ENCODE measurements at places on chromosomes 1 and 21.

GRCh38 chr1:2978691-2979190, 42.5 kb upstream of the ACTRT2 start:
- DNase-seq, result no peak

DNA sequence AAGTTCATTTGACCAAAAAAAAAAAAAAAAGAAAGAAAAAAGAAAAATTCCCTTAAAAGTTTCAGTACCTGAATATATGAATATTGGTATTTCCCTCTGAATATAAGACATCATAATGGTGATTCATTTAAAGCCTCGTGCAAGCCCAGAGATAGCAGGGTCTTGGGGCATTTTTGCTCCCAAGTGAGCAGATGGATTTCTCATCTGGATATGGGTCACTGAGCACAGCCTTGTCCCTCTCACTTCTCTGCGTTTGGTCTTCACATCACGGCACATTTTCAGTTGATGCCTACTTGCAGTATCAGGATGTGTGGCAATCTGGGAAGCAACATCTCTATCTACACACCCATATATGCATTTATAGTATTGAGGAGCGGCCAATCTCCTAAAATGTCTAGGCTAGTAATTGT, 12.7 kb downstream of the CD58 start:
- no peak for DNase-seq

DNA sequence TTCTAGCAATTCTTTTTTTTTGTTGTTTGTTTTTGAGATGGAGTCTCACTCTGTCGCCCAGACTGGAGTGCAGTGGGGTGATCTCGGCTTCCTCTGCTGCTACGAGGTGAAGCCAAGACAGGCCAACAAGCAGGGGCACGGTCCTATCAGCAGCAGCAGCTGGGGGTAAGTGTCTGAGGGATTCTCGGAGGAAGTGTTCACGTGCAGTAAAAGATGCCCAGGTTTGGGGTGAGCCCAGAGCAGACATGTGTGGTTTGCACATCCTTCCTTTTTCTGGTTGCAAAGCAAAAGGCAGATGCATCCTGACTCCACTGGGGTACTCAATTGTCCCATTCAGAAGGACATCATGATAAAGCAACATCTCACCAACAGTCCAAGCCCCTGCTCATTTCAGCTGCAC, 27.7 kb downstream of the PIGP start:
- no peak for DNase-seq

- no peak for DNase-seq
Observed at GRCh38 chr1:152543820-152544219, 22.8 kb downstream of the LCE3E start.

DNA sequence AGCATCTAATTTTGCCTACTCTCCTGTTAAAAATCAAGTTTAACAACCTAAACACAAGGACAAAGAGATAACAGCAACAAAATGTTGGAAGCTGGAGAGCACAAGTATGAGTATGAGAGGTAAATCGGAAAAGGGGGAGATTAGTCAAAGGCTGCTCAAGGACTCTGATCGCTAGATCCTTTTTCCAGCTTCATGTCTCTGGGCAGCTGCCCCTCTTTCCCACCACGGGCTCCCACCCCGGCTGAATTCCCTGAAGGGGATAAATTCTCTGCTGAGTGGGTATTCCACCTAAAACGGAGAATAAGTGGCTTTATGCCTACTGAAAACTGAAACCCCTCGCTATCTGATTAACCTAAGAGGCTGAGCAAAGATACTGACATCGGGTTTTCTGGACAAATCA, 696 bp upstream of the CTBS start:
- DNase-seq, result no peak

DNA sequence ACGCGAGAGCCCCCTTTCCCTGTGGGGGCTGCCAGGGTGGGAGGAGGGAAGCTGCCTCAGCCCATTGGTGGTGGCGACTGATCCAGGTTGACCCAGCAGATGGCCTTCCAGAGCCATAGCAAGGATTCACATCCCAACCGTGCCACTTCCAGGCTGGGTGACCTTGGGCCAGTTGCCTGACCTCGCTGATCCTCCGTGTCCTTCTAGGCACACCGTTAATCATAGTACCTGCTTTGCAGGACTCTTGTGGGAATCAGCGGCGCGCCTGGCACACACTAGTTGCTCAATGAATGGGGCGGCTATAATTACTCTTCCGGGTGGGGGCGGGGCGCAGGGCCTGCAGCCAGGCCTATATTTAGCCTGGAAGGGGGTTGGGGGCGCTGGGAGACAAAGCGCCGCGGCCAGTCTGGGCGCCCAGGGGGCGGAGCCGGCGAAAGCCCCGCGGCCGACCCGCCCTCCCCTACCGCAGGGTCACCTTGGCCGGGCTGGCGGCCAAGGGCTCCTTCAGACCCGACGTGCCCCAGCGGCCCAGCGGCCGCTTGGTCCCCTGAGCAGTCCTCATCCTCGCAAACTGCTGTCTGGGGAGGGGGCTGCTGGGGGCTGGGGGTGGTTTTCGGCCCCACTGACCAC, 5.1 kb downstream of the HSPB7 start:
- DNase-seq, result peak; percentile 91

DNA sequence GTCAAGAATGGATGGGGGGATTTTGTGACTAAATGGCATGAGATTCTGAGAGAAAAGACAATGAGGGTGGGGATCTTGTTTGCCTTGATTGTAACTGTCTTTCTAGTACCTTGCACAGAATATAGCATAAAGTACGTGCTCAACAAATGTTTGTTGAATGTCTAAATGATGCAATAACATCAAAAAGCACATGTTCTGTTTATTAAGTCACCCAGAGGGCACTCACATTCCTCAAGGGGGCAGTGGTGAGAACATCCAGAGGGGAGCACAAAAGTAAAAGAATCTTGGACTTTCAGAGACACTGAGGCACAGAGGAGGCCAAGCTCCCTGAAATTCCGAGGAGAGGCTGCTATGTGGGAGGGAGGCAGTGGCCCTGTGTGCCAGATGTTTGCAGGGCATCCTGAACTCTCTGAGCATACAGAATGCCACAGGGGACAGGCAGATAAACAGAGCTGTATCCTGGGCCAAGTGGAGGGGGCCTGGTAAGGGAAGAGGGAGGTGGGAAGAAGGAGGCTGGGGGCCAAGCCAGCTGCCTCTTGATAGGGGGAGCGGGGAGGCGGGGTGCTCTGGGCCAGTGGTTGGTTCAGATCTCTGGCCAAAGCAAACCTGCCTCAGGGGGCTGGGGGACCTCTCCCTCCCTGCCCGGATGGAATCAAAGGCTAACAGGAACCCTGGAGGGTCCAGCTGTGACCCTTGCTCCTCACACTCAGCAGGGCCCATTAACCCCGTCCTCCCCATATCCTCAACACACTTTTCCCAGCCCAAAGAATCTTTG, 6.5 kb upstream of the ATP1A2 start:
- DNase-seq, result peak; percentile 41

GRCh38 chr1:7127322-7128075, 342.2 kb downstream of the CAMTA1 start:
- DNase-seq, result no peak

GRCh38 chr1:43536196-43536863, 5.6 kb downstream of the PTPRF start:
- DNase-seq, result no peak

GRCh38 chr1:204509186-204509635, 7.0 kb upstream of the MDM4 start:
- no peak for DNase-seq

DNA sequence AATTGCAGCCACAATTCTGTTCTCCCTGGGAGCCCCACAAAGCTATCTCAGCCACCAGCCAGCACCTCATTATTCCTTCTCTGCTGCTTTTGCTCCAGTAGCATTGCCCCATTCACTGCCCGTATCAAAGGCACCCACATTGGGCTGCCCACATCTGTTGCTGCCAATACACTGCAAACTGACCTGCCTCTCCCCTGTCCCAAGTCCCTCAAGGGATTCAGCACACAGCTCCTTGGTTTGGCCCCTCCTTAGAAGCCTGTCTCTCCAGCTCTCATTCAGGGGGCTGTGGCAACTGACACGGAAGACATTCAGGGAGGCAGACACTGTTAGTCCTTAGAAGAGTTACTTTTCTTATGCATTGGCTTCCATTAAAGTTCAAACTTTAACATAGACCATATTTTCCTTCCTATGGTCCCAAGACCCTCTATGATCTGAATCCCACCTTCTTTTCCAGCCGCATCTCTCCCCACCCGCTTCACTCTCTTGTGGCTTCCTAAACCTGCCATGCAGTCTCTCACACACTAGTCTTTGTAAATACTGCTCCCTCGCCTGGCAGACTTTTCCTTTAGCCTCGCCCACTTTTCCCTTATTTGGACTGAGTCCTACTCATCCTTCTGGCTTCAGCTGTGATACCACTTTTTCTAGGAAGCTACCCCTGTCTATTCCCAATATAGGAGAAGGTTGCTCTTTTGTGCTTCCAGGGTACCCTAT, 19.3 kb upstream of the KLHDC8A start:
- DNase-seq, result no peak

DNA sequence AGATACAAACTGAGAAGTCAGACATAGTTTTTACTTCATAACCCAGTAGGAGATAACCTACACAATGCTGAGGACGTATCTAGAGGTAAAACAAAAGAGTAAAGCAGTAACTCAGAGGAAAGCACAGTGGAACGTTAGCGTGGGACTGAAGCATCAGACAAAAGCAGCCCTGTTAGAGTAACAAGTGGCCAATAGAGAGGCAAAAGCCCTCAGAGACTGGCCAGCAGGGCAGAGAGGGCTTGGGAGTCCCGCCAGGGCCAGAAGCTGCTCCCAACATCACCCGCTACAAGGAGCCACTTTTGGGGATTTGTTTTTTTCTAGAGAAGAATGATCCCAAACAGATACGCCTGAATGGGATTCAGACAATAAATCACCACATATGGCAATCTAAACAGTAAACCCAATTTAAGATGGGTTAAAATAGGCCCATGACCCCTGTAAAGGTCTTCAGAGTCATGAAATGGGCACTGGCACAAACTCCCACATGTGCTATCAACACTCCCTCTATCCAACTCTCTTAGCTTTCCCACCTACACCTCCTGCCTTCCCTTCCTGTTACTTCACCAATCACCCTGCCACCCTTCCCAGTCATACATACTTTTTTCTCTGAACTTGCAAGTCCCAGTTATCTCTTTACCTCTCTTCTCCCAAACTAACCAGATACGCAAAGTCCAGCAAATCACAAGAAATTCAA, 17.2 kb downstream of the TADA1 start:
- no peak for DNase-seq

DNA sequence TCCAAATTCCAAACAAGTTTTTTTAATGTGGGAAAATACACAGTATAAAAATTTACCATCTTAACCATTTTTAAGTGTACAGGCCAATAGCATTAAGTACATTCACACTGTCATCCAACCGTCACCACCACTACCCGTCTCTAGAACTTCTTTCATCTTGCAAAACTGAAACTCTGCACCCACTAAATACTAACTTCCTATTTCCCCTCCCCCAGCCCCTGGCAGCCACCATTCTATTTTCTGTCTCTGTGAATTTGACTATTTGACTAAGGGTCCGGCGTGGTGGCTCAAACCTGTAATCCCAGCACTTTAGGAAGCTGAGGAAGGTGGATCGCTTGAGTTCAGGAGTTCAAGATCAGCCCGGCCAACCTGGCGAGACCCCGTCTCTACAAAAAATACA, 36.1 kb downstream of the CLSTN1 start:
- DNase-seq, result no peak

DNA sequence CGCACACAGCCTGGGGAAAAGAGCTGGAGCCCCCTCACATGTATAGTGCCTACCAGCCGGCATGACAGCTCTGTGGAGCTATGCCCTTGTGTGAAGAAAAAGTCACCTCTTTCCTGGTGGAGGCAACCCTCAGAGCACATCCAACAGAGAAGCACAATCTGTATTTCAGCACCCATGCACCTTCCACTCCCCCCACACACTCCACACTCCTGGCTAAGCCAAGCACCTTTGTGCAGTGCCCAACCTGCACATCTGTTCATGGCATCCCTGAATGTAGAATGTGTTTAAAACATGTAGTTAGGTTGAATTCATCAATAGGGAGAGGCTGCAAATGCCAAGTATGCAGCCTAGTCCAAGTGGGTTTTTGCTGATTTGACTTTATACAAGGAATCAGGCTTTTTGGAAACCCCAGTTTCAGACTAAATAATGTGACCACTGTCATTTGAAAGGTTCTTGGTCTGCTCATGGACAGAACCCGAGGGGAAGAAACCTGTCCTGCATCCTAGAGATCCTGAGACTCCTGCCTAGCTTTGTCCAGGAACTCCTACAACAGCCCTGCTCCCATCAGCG, 197.1 kb downstream of the TOMM20 start:
- no peak for DNase-seq

GRCh38 chr1:41502912-41503311, 18.4 kb upstream of the EDN2 start:
- DNase-seq, result no peak

Measured in HuH-7 (cell line).